NCI-H187 (cell line): ENCODE measurements at places on chromosomes 4 and X.

DNA sequence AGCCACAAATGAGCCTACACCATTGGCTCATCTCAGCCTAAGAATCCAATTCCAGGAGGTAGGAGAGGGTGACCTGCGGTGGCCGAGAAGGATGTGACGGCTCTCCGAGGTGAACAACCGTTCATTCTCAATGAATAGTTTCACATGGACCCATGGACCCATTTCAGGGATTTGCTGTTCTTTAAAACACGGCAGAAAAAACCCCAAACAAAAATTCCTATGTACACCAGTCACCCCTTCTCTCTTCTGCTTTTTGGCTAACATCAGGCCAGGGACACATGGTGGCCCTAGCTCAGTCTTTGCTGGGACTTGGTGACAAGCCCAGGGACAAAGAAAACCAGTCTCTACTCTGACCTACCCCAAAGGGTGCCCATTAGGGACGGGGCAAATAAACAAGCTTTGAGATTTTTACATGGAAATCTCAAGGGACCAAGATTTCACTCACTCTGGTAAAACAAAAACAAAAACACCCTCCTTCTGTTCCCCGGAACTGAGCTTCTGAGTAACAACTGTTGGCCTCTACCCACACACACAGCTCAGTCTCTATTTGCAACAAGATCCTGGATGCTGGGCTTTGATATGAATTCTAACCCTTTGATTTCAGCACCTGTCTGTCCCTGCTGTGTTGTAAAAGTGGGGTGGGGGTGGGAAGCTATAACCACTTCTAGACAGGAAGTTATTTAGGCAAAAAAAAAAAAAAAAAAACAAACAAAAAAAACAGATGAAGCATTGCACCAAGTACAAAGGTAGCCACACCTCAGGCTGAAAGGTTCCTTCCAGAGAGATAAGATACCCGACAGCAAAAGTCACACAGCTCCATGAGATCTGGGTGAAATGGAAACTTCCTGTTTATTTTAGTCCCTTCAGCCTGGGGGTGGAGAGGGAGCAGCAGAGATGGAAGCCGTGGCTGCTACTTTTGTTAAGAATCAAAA is 49.0 kb downstream of the DDX3X start:
- no peak for DNase-seq

DNA sequence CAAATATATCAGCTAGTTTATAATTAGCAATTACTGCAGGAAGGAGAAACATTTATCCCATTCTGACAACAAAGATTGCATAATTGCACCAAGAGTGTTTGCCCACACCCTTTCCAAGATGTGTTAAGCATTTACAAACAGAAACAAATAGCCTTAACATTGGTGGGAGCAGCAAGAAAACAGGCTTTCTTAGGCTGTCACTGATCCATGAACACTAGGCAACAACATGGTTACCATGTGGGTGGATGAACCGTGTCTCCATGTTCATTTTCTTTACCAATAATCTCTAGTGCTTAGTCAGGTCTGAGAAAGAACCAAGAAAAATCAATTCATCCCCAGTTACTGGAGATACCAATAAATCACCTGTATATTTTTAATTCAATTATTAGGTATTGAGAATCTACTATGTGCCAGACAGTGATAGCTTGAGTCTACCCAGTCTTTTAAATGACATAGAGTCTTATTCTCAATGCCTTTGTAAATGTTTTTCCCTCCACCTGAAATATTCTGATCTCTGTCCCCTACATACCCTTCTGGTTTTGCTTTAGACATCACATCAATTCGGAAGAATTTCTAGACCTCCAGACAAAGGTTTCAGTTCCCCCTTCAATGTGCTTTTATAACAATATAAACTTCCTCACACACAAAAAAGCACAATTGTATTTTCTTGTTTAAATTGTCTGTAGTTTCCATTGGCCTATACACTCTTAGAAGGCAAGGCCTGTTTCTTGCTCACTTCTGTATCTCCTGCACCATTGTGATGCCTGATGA is 286.6 kb downstream of the PPP1R2C start:
- DNase-seq: no peak

DNA sequence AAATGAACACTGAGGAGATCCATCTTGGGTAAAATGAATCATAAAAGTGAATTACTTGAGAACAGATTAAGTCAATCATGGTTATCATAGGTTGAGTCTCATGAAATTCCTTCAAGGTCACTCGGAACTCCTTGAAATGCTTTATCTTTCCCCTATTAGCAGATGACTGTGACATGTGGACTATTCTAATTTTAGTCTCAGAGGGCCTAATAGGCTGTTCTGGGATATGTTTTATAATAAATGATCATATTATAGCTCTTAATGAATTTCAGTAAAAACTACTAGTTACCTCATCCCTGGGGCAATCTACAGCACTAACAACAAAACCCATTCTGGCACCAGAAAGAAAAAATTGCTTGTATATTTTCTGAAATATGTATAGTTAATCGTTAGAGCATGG is 44.7 kb downstream of the SPATA4 start:
- DNase-seq: no peak

- DNase-seq: no peak
Measured at GRCh38 chr4:7472442-7473013, 37.8 kb upstream of the PSAPL1 start.

GRCh38 chr4:71406459-71406963 is 67.7 kb downstream of the SLC4A4 start:
- no peak for DNase-seq

- no peak for DNase-seq
Measured at GRCh38 chr4:79273915-79274314, 51.9 kb downstream of the NAA11 start.

GRCh38 chrX:147736045-147736444 is 175.7 kb upstream of the FMR1 start:
- no peak for DNase-seq

- no peak for DNase-seq
Measured at GRCh38 chrX:140092121-140092520, 126.8 kb upstream of the CXorf66 start.

DNA sequence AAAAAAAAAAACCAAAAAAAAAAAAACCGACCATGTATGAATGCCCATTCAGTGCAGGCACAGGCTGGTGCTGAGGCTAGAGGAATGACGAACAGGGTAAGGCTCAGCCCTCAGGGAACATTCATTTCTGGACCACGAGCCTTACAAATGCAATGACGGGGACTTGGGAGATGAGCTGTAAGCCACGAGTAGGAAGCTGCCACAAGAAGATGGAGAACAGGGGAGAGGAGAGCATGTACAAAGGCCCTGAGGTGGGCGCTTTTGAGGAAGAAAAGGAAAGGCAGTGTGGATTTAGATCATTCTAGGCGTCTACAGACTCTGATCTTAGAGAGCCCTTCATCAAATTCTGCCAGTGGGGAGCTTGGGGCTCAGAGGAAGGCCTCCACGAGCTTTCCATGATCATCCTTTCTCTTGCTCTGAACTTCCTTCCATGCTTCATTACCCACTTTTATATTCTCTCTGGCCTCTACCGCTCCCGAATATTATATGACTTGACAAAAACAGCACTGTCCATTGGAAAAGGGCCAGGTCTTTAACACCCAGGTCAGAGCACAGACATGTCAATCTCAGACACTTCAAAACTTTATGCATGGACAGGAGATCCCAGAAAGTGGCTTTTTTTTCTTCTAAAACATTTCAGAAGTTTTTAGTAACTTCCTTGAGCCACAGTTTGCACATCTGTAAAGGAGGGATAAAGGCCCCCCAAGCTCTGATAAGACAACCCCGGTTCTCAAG is 3.3 kb upstream of the ZNF518B start:
- no peak for DNase-seq

DNA sequence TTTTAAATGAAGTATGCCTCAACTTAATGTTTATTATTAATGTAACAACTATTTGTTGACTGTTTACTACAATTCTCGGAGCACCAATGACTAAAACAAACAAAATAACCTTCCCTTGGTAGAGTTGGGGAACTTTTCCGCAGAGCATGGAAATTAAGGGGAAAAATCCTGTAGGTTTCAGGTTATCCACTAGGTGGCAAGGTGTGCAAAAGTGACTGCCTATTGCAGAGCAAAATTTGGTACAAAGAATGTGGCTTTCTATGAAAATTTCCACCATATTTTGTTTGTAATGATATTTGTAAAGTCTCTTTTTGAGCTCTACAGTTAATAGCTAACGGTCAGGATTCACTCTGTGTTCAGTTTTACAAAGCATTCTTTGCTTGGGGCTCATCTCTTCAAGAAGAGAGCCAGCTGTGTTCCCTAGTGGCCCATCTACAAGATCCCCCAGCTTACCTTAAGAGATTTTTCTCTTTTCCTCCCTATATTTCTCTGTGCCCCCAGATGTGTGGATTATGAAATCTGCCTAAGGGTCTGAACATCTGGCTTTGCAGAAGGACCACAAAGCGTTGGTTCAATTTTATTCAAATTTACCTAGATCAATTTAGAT is 61.1 kb downstream of the FBXO8 start:
- no peak for DNase-seq

DNA sequence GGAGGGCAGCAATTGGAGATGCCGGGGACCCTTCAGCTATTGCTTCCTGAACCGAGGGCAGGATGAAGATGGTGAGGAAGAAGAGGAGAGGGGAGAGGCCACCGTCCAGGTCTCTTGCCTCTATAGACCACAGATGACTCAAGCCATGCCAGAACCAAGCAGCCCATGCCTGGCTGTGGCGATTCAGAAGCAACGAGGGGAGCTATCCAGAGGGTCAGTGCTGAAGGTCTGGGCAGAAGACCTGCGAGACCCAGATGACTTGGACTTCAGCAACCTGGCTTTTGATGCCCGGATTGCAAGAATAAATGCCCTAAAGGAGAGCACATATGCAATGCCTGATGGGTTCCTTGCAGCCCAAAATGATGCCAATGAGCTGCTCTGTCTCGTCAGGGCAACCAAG is 70.2 kb upstream of the PRPS2 start:
- DNase-seq: no peak

DNA sequence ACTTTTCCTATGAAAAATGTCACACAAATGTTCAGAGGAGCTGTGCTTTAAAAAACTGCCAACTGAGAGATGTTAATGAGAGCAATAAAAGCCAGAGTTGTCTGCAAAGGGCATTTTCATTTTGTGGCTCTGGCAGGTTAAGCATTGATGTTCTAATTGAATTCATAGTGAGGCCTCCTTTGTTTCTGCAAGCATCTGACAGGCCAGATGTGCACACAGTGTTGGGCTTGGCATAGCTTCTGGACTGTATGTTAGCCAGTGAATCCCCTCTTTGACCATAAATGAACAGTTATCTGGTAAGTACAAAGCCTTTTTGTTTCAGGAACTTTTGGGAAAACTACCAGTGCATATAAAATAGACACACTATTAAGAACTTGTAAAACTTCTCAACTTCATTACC is 81.9 kb downstream of the JADE3 start:
- DNase-seq: no peak

DNA sequence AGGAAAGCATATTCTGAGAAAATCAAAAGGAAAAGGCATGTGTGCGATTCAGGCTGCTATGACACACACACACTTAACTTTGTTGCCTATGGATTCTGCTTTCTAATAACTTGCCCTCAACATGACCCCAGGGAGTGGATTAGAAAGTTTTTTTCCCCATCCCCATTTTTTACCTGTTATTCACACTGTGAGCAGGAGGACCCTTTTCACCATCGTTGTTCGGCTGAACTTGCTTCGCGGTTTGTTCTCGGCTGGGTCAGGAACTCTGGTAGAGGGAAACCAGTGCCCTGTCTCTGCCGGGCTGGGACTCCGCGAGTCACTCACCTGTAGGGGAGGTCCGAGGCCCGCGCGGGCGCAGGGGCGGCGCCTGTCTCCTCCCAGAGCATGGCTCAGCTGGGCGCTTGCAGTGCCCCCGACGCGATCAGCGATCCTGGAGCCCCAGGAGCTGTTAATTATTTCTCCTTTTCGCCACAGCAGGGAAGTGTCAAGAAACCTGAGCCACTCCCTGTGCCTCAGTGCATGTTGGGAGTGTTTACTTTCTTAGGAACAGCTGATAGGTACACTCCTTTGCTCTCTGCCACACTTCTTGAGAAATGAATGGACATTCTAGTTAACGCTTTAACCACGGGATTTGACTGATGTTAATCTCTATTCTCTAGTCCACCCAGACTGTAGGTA is at the start of gene RASSF6:
Gene RASSF6 (minus strand): TSS at position 322 of the 678 bp plus-strand sequence. CDS start 8,641 bp downstream, outside the sequence.
- DNase-seq: peak; percentile 42

DNA sequence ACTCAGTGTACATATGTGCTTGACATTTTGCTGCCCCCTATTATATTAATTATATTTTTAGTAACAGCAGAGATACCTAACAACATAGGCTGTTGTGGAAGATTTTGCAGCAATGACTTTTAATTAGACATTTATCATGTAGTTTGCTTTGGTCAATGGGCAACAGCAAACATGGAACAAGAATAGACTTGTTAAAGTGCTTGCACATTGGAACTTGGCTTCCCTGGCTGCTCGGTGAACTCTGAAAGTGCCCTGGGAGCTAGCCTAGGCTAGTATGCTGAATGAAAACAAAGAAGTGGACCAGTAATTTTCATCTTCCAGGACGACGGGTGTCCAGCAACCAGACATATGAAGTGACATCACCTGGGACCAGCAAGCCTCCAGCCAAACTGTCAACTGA is 1157.1 kb downstream of the ARAP2 start:
- DNase-seq: no peak

GRCh38 chr4:98496152-98496845 is 162.1 kb downstream of the TSPAN5 start:
- no peak for DNase-seq

DNA sequence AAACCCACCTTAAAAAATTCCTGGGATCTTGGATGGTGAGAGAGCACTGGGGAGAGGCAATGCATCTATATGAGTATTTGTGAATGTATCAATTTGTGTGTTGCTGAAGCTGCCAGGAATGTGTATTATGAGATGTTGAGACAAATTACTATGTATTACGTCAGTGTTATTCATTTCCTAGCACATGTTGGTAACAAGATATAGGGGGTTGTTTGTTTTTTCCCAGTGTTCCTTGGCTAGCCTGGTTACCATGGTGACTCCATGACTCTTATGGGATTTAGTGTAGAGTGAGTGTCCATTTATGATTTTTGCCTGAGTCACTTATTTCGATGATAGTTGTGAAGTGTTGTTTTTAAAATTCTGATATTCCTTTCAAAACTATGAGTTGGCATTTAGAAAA is 65.6 kb downstream of the RAB40A start:
- no peak for DNase-seq

DNA sequence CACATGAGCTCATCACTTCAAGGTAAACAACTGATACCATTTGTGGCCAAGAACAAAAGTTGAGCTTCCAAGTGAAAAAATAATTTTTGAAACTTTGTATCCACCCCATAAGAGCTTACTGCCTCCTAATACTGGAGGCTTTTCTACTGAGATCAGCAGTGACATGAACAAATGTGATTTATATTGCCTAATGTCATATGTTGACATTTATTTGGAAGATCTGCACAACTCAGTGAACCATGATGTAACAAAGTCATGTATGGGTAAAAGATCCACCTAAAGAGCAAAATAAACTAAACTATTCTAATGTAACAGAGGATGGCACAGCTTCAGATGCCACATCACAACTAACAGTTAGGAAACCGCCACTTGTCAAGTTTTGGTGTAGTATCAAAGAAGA is 65.8 kb downstream of the AFAP1 start:
- DNase-seq: no peak

DNA sequence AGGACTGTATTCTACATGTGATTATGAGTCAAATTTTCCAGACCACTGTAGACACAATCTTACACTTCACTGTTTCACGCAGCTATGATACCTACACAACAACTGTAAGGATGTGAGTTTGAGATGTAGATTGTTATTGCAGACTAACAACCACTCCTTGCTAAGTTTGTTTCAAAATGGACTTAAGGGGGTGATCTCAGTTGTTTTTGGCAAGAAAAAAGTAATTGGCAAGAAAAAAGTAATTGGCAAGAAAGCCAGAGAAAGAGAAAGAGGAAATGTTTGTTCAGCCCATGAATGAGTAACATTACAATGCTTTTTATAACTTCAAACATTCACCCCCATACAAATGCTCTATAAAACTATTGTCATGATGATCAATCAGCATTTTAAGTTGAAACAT is 466.4 kb downstream of the DMD start:
- DNase-seq: no peak
